ENCODE measurements at places on chromosomes 7 and 10.

GRCh38 chr7:98149116-98149692 is 42.5 kb downstream of the LMTK2 start:
- H3K27ac ChIP-seq = no peak overlapping the region
- H3K4me1 ChIP-seq = peaks cover 4% of the 10 kb centered on the region
- no peaks in the 10 kb centered on the region for H3K27me3 ChIP-seq

GRCh38 chr10:131997366-131998049 is 15.8 kb upstream of the BNIP3 start:
- H3K4me1 ChIP-seq = peaks cover 3% of the 10 kb centered on the region
- H3K4me3 ChIP-seq = no peak overlapping the region
- no peak for DNase-seq
- H3K27ac ChIP-seq = no peak overlapping the region
- no peaks in the 10 kb centered on the region for H3K36me3 ChIP-seq

DNA sequence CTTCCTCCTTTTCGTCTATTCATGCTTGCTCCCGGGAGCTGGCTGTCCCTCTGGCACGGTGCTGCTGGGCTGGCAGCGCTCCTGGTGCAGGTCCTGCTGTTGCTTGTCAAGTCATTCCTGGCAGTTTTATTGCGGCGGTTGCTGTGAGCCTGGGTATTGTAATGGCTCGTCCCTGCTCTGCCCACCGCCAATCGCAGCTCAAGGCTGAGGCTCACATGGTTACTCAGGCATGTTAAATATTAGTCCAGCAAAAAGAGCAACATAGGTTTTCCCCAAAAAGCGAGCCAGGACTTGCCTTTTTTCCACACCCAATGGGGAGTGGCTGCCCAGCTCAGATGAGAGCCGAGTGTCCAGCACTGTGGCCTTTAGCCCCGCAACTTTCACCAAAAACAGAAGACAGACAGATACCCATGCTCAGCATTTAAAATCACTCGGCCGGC is 492.9 kb upstream of the FOXK1 start:
- no peak for DNase-seq
- H3K27ac ChIP-seq = no peak overlapping the region
- no peak overlapping the region for H3K4me3 ChIP-seq

DNA sequence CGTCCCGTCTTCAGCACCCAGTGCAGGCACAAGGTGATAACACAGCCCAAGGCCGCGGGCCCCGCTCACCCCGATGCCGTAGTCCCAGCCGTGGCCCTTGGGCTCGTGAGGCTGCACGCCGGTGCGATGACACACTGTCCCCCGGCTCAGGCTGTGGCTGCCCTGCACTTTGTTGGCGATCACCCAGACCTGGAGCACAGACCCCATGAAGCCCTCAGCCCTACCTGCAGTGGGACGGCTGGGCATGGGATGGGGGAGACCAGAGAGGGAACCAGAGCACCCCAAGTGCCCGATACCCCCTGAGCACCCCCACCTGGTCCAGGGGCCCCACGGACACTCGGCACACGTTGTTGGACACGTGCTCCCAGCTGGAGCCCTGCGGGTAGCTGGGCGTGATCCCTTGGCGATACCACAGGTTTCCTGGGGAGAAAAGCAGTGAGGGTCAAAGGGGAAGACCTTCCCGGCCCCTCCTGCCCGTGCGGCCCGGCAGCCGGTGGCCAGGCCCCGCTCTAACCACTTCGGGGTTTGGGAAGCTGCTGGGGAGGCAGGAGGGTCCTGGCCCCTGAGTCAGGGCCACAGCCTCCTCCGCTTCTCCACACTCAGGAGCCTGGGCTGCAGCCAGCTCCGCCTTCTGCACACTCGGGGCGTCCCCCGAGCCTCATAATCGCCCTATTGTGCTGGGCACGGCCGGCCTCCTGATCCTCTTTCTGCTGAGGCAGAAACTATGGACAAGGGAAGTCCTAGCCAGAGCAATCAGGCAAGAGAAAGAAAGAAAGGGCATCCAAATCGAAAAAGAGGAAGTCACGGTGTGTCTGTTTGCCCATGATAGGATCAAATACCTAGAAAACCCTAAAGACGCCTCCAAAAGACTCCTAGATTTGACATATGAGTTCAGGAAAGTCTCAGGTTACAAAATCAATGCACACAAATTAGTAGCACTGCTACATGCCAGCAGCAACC is 6.7 kb downstream of the BHLHA15 start:
- H3K27ac ChIP-seq = no peak overlapping the region
- no peak overlapping the region for H3K4me3 ChIP-seq
- no peak for DNase-seq

GRCh38 chr10:3780021-3780770 is 4.8 kb downstream of the KLF6 start:
- H3K36me3 ChIP-seq = peaks cover 34% of the 10 kb centered on the region
- no peak for DNase-seq
- H3K4me3 ChIP-seq = peak overlapping the region; percentile 94
- peaks cover 71% of the 10 kb centered on the region for H3K4me1 ChIP-seq

DNA sequence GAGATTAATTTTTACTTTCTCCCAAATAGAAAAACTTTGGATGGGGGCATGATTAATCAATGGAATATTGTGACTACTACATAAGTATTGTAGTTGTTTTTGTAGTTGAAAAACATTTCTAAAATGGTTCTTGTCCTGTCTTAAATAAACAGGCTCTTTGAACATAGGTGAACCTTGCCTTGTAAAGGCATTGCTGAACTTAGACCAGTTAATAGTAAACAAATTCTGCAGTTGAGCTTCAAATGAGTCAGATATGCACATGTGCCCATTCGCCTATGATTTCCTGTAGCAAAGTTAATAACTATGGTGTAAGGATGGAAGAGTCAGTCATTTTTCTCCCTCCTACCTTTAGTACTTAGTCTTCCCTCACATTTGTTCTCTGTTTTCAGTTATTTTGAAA is 22.6 kb downstream of the CUTC start:
- DNase-seq = no peak
- H3K36me3 ChIP-seq = peaks cover 19% of the 10 kb centered on the region
- H3K27ac ChIP-seq = no peak overlapping the region
- H3K4me3 ChIP-seq = no peak overlapping the region

GRCh38 chr7:79820387-79820786 is 314.2 kb upstream of the GNAI1 start:
- H3K36me3 ChIP-seq = no peaks in the 10 kb centered on the region
- H3K27ac ChIP-seq = no peak overlapping the region

DNA sequence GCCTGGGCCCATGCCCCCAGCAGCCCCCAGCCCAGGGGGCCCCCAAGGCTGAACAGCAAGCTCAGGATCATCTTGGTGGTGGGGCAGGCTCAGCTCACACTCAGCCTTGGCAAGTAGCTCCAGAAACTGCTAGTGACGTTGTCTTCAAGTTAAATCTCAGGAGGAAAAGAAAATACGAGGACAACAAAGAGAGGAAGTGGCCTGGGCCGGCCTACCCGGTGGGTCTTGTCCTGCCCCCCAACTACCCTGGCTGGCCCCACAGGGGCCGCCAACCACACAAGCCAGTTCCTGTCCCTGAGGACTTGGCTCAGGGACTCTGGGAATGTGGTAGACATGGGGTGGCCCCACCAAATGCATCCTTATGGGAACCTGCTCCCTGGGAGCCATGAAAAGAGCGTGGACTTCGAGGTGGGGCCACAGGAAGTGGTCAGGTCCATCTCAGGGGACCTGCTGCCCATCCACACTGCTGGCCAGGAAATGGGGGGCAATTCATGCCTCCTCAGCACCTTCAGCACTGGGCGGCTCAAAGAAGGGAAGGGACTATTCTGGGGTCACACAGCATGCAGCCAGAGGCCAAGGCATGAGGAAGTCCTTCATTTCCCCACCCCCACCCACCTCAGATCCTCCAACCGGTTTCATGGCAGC is at the start of gene MMRN2:
TSS of gene MMRN2 (minus strand) at position 145 of the 645 bp plus-strand sequence. CDS start at position 71, 74 bp downstream.
- no peak within 1 kb of the TSS for H3K4me3 ChIP-seq
- peak within 1 kb of the TSS; percentile 19 for H3K27ac ChIP-seq
- DNase-seq = no peak
- no peaks in the 10 kb centered on the region for H3K36me3 ChIP-seq
- H3K4me1 ChIP-seq = peaks cover 4% of the 10 kb centered on the region

DNA sequence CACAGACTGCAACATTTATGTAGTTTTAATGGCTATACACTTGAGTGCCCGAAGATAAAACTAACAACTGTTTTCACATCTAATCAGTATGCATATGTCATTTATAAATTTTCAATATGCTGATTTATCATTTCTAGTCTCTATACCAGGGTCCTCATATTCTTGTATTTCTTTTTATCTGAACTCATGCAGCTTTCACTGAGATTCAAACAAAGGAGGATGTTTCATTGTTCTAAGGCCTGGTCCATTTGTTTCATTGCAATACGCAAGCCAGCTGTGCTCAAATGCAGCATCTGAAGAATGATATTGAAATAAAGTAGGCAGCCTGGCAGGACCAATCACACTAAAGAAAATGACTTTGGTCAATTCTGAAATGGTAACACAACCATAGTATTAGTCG is 31.7 kb downstream of the MAGI2 start:
- no peak overlapping the region for H3K27ac ChIP-seq
- DNase-seq = no peak
- H3K36me3 ChIP-seq = no peaks in the 10 kb centered on the region
- H3K4me3 ChIP-seq = no peak overlapping the region
- H3K27me3 ChIP-seq = no peaks in the 10 kb centered on the region

DNA sequence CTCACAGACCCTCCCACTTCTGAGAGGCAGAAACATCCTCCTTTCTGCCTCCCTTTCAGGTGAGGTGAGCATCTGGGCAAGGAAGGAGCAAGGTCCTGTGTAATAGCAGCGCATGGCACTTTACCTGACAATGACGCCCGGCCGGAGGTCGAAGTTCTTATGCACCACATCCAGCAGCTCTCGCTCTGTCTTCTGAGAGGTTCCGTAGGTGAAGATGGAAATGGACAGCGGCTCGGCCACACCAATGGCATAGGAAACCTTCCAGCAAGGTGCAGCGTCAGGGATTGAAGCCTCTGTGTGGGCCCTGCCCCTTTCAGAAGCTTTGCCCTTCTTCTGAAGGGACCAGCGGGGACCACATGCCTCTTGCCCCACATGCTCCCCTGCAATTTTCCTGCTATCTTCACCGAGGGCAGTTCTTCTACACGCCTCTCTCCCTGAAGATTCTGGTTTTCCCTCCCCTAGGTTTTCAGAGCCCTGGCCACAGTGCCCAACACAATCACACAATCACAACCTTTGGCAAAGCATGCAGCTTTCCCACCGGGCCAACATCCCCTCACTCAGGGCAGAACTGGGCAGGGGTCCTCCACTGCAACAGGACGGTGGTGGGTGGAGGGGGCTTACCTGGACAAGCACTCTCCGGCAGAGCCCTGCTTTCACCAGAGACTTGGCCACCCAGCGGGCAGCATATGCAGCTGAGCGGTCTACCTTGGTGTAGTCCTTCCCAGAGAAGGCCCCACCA is 14.9 kb downstream of the MAT1A start:
- H3K4me1 ChIP-seq = peaks cover 3% of the 10 kb centered on the region
- no peak overlapping the region for H3K4me3 ChIP-seq
- peaks cover 2% of the 10 kb centered on the region for H3K36me3 ChIP-seq
- peaks cover 39% of the 10 kb centered on the region for H3K27me3 ChIP-seq

DNA sequence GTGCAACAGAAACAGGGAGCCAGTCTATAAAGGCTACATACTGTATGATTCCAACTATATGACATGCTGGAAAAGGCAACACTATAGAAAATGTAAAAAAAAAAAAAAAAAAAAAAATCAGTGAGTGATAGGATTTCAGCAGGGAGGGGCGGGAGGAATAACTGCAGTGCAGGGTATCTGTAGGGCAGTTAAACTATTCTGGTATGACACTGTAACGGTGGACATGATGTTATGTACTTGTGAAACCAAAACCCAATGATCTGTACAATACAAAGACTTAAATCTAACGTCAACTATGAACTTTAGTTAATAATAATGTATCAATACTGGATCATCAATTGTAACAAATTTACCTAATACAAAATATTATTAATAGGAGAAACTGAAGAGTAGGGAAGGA is 14.3 kb downstream of the WASL start:
- H3K4me1 ChIP-seq = peaks cover 23% of the 10 kb centered on the region
- no peaks in the 10 kb centered on the region for H3K27me3 ChIP-seq

GRCh38 chr7:150441524-150441923 is 8.9 kb upstream of the GIMAP8 start:
- no peaks in the 10 kb centered on the region for H3K27me3 ChIP-seq
- no peaks in the 10 kb centered on the region for H3K36me3 ChIP-seq
- no peak for DNase-seq
- peaks cover 16% of the 10 kb centered on the region for H3K4me1 ChIP-seq

- no peak overlapping the region for H3K27ac ChIP-seq
- DNase-seq = no peak
- H3K4me3 ChIP-seq = no peak overlapping the region
- no peaks in the 10 kb centered on the region for H3K36me3 ChIP-seq
These were observed 79.5 kb upstream of the FAM20C start for GRCh38 chr7:112881-113280.

DNA sequence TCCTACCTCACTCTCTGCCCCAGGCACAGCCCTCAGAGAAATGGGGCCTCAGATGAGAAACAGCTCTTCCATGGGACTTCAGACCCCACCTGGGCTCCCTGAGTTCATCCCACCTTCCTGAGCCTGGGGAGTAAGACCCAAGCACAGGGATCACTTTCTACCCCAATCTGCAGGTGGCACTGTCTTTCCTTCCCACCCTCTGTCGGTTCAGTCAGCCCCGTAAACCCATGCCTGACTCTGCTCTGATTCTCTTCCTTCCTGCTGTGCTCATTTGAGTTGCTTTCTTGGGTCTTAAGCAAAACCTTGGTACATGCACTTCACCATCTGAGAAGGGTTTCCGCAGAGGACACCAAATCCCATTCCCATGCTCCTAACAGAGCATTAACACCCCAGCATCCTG is 306.4 kb upstream of the CDC14C start:
- H3K4me3 ChIP-seq = no peak overlapping the region
- H3K27ac ChIP-seq = no peak overlapping the region
- H3K4me1 ChIP-seq = no peaks in the 10 kb centered on the region
- H3K36me3 ChIP-seq = no peaks in the 10 kb centered on the region
- no peak for DNase-seq
- H3K27me3 ChIP-seq = no peaks in the 10 kb centered on the region

- H3K36me3 ChIP-seq = peaks cover 2% of the 10 kb centered on the region
- H3K4me3 ChIP-seq = peak overlapping the region; percentile 53
- H3K27me3 ChIP-seq = no peaks in the 10 kb centered on the region
- no peak overlapping the region for H3K27ac ChIP-seq
- H3K4me1 ChIP-seq = peaks cover 11% of the 10 kb centered on the region
These were observed 59.1 kb downstream of the STK32C start for GRCh38 chr10:132248455-132249225.

- no peaks in the 10 kb centered on the region for H3K36me3 ChIP-seq
- no peaks in the 10 kb centered on the region for H3K4me1 ChIP-seq
- no peak overlapping the region for H3K27ac ChIP-seq
- DNase-seq = no peak
- no peak overlapping the region for H3K4me3 ChIP-seq
These were observed 111.8 kb upstream of the CNTNAP2 start for GRCh38 chr7:146004805-146005204.

All from T-helper 17 cell (primary cell).